ENCODE measurements at places on chromosomes 3 and 15. TPM values are rescaled to one million over a fixed set of nuclear protein-coding genes. Genes with fewer than 3 reads are reported as not detected.

Gene GOLGA6D
- not detected for total RNA-seq

Gene NOP10
- total RNA-seq, result 224 TPM

Gene STAB1
- not detected for total RNA-seq

Gene AQP9
- total RNA-seq, result not detected

Gene INKA1
- 2.7 TPM for total RNA-seq

Gene ADAMTS17
- 0.27 TPM for total RNA-seq

Gene THSD4
- 0.99 TPM for total RNA-seq

Data from astrocyte (in vitro differentiated cells and primary cell).